ENCODE measurements at places on chromosomes 16 and 17.
A peak's percentile ranks its signal among the peaks of the same experiment; 100 is the strongest.

DNA sequence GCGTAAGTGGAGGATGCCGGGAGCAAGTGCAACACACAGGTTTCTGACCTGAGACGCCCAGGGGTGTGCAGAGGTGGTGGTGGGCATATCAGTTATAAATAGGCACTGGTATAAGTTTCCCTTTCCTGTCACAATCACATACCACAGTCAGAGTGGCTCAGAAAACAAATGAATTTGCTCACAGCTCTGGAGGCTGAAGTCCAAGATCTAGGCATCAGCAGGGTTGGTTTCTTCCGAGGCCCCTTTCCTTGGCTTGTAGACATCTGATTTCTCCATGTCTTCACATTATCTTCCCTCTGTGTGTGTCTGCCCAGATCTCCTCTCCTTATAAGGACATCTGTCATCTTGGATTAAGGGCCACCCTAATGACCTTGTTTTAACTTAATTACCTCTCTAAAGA lies 250.5 kb upstream of the TNRC6C start:
- no peak for DNase-seq
- H3K4me3 ChIP-seq = no peak overlapping the region
- H3K4me1 ChIP-seq = no peaks in the 10 kb centered on the region
- H3K27ac ChIP-seq = no peak overlapping the region
- H3K27me3 ChIP-seq = peaks cover 5% of the 10 kb centered on the region

DNA sequence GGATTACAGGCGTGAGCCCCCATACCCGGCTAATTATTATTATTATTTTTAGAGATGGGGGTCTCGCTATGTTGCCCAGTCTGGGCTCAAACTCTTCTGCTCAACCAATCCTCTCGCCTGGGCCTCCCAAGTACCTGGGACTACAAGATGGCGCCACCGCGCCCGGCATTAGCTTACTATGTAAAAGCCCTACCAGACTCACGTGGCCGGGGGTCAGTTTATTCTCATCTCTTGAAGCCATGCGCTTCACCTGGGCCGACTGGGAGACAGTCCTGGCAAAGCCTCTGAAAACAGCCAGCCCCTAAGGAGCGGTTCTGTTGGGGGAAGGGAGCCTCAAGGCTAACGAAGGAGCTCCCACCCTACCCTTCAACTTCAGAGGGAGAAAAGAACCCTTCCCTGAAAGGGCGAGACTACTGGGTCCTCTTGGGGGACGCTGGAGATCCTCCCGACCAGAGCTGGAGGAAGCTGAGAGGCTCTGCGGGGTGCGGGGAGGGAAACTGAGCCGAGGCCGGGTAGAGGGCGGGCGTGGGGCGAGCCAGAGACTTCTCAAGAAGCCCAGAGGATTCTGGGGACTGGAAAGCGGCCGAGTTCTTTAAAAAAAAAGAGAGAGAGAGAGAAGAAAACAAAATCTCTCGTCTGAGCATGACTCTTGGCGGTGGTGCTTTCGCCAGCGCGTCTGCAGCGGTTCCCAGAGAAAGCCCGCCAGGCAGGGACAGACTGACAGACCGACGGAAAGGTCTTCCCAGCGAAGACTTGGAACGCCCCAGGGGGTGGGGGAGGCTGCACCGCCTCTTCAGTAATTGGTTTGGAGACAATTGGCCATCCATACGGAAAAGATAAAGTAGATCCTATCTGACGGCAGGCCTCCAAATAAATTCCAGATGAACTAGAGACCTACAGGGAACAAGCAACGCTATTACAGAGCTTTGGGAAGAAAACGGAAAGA lies 5.6 kb upstream of the TUBG2 start:
- H3K4me3 ChIP-seq = peak overlapping the region; percentile 41
- peaks cover 4% of the 10 kb centered on the region for H3K27me3 ChIP-seq
- peaks cover 10% of the 10 kb centered on the region for H3K4me1 ChIP-seq
- peak; percentile 63 for DNase-seq
- H3K36me3 ChIP-seq = no peaks in the 10 kb centered on the region
- no peak overlapping the region for H3K27ac ChIP-seq

GRCh38 chr17:81890447-81891302 lies 711 bp downstream of the ALYREF start:
- H3K4me3 ChIP-seq = peak overlapping the region; percentile 93
- DNase-seq = no peak
- peaks cover 28% of the 10 kb centered on the region for H3K36me3 ChIP-seq
- no peaks in the 10 kb centered on the region for H3K27me3 ChIP-seq
- H3K4me1 ChIP-seq = peaks cover 25% of the 10 kb centered on the region
- H3K27ac ChIP-seq = peak overlapping the region; percentile 92

DNA sequence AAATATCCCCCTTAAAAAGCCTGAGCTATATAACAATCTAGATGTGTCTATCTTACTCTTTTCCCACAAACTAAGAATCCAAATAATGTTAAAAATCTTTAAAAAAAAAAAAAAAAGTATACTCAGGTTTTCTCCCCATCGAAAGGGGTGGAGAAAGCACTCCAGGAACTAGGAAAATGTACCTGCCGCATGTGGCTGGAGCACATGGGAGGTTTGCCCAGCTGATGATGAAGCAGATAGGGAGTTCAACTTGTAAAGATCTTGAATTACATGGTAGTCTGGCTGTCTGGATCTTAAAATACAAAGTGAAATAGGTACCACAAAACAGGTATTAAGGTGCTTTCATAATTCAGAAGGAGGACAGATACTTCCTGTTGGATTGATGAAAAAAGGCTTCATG lies 8.8 kb upstream of the SLFN14 start:
- peaks cover 5% of the 10 kb centered on the region for H3K27me3 ChIP-seq
- no peak for DNase-seq
- peak overlapping the region; percentile 97 for H3K4me3 ChIP-seq
- H3K27ac ChIP-seq = no peak overlapping the region
- H3K4me1 ChIP-seq = peaks cover 10% of the 10 kb centered on the region
- H3K36me3 ChIP-seq = no peaks in the 10 kb centered on the region

DNA sequence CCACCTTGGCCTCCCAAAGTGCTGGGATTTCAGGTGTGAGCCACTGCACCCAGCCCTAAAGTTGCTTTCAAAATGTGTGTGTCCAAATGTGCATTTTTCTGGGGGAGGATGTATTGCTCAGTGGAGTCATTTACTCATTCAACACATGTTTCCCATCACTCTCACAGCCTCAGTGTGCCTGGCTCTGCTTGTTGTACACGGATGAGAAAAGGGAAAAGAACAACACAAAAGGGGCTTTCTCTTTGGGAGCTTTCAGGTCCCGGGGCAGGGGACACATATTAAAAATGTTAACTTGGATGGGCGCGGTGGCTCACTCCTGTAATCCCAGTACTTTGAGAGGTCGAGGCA lies 1.7 kb upstream of the PPL start:
- no peak for DNase-seq
- no peak overlapping the region for H3K27ac ChIP-seq
- peaks cover 17% of the 10 kb centered on the region for H3K4me1 ChIP-seq
- H3K4me3 ChIP-seq = no peak overlapping the region

DNA sequence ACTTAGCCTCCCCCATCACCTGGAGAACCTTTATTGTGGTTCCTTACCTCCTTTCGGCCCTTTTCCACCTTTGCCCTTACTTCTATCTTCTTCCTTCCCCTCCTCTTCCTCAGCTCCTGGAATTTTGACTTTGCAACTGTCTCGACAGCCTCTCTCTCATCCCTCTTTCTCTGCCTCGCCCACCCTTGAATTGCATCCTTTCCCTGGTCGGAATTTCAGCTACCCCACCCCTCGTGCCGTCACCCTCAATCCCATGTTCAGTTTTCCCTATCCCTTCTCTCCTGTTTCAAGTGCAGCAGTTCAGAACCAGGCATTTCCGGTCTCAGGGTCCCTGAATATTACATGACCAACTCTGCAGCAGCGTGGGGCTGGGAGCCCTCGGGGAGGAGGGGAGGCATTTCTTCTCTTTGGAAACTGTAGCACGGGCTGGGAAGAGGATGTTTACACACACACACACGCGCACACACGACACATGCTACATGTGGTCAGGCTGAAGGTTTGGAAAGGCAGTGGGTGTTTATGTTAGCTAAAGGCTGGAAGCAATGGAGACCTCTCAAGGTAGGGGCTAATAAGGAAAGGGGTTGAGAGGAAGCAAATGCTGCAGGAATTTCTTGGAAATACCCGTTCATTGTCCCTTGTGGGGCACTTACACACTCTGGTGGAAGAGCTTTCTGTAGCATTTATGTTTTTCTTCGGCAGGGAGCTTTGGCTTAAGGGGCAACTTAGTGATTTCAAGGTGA lies 971 bp downstream of the MINK1 start:
- peaks cover 11% of the 10 kb centered on the region for H3K4me1 ChIP-seq
- no peaks in the 10 kb centered on the region for H3K27me3 ChIP-seq
- peak; percentile 33 for DNase-seq
- H3K27ac ChIP-seq = peak overlapping the region; percentile 78
- peak overlapping the region; percentile 76 for H3K4me3 ChIP-seq
- H3K36me3 ChIP-seq = no peaks in the 10 kb centered on the region

- no peak overlapping the region for H3K27ac ChIP-seq
- no peaks in the 10 kb centered on the region for H3K27me3 ChIP-seq
- no peak overlapping the region for H3K4me3 ChIP-seq
- H3K36me3 ChIP-seq = peaks cover 20% of the 10 kb centered on the region
Observed at GRCh38 chr16:4506450-4506849, 30.3 kb downstream of the HMOX2 start.

GRCh38 chr16:582614-583331 lies 7.1 kb upstream of the RAB40C start:
- no peak overlapping the region for H3K27ac ChIP-seq
- peaks cover 2% of the 10 kb centered on the region for H3K4me1 ChIP-seq
- no peak overlapping the region for H3K4me3 ChIP-seq
- no peak for DNase-seq

- H3K27me3 ChIP-seq = no peaks in the 10 kb centered on the region
- H3K4me1 ChIP-seq = no peaks in the 10 kb centered on the region
- H3K27ac ChIP-seq = no peak overlapping the region
- no peak overlapping the region for H3K4me3 ChIP-seq
- no peak for DNase-seq
Observed at GRCh38 chr17:69567130-69567529, 152.6 kb downstream of the MAP2K6 start.

GRCh38 chr17:81285179-81285878 lies 9.8 kb downstream of the SLC38A10 start:
- no peaks in the 10 kb centered on the region for H3K27me3 ChIP-seq
- peaks cover 5% of the 10 kb centered on the region for H3K36me3 ChIP-seq
- H3K27ac ChIP-seq = peak overlapping the region; percentile 33
- peak; percentile 6 for DNase-seq
- peak overlapping the region; percentile 31 for H3K4me3 ChIP-seq
- peaks cover 12% of the 10 kb centered on the region for H3K4me1 ChIP-seq

- no peak for DNase-seq
- no peaks in the 10 kb centered on the region for H3K4me1 ChIP-seq
- no peak overlapping the region for H3K4me3 ChIP-seq
- H3K27me3 ChIP-seq = peaks cover 20% of the 10 kb centered on the region
Observed at GRCh38 chr17:299546-299945, 53.1 kb downstream of the RPH3AL start.

DNA sequence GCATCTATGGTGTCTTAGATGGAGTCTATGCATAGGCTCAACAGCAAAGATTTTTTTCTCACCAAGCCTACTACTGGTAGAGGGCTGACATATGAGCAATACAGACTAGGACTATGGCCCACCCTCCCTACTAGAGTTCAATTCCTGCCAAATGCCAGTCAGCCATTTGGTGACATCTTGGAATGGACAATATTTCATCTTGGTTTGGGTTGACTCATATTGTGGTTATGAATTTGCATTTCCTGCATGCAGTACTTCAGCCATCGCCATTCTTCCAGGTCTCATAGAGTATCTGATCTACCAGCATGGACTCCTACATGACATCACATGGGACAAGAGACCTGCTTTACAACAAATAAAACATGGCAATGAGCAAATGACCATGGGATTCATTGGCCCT lies 778.1 kb upstream of the SOX9 start:
- no peak overlapping the region for H3K27ac ChIP-seq
- H3K4me1 ChIP-seq = no peaks in the 10 kb centered on the region
- no peak overlapping the region for H3K4me3 ChIP-seq
- no peaks in the 10 kb centered on the region for H3K27me3 ChIP-seq
